ENCODE measurements at places on chromosomes 12 and 14.

DNA sequence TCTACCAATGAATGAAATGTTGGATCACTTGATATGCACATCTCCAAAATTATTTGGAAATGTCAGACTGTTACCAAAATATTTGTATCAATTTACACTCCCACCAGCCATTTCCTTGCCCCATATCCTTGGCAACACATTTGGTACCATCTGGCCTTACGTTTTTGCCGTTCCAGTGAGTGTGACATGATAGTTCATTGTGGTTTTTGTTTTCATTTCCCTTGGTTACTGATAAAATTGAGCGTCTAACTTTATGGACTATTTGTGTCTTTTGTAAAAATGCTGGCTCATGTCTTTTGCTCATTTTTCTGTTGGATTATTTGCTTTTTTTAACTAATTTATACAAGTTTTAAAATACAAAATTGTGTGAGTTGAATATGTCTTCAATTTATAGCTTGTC is 11.0 kb downstream of the KLHDC1 start:
- no peak for DNase-seq

DNA sequence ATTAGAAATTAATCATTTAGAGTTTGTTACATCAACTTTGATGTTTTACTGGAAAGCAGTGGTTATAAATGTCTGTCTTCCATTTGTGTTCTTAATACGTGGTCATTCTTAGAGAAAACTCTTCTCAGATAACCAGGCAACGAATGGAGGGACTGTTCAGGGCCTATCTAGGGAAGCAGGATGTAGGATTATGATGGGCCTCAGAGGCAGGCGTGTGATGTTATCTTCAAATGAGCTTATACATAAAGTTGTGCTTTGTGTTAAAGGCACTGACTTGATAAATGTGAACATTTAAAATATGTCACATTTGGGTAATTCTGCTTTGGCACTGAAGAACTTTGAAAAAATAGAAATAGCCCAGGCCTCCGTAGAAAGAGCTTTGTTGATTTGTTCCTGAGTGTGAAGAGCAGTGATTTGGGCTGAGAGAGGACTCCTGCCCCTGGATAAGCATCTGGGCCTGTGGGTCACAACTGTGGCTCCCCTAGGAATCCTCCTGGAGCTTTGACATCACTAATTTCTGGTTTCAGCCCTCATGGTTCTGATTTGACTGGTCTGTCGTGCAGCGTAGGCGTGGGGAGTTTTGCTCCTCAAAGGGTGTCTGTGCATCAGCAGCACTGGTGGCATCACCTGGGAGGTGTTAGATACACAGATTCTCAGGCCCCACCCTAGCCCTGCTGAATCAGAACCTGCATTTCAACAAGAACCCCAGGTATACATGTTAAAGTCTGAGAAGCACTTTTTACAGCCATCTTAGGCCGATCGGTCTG is 55.4 kb downstream of the SAMD4A start:
- no peak for DNase-seq

GRCh38 chr12:64706306-64706705 is 52.9 kb downstream of the GNS start:
- DNase-seq: no peak

- no peak for DNase-seq
These were observed 17.5 kb downstream of the APPL2 start for GRCh38 chr12:105218434-105218833.

- no peak for DNase-seq
These were observed 104.9 kb upstream of the FKBP4 start for GRCh38 chr12:2689879-2690278.

DNA sequence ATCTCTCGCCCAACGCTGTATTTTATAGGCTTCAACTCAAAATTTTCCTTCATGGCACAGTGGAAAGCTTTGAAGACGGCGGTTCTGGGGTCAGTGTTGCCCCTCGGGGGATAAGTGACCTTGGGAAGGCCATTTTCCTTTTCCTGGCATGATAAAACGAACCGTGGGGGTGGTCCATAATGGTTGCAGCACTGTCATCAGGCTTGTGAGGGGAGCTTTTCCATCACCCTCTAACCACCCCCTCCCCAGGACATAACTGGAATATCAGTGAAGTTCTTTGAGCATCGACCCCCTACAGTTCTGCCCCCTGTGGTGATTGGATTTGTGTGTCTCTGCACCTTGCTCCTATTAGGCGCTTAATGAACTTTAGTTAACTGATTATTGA is 16.0 kb downstream of the FOS start:
- DNase-seq: no peak

DNA sequence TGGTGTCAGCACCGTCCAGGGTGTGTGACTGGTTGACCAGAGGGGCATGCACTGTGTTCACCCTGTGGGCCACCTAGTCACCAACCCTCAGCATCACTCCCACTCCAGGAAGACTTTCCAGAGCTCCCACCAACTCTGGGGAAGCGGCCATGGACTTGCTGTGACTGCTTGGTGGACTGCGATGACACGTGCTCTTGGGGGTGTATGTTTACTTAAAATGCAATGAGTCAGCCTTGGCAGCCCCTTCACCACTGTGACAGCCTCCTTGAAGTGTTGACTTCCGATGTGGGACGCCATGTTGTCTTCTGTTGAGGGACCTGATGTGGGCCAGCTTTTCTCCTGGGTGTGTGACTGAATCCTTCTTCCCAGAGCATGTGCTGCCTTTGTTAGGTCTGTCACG is 151.1 kb upstream of the RTL1 start:
- DNase-seq: no peak
